ENCODE measurements at places on chromosomes 3 and 15. TPM values are rescaled to one million over a fixed set of nuclear protein-coding genes. Genes with fewer than 3 reads are reported as not detected.
A peak's percentile ranks its signal among the peaks of the same experiment; 100 is the strongest.

DNA sequence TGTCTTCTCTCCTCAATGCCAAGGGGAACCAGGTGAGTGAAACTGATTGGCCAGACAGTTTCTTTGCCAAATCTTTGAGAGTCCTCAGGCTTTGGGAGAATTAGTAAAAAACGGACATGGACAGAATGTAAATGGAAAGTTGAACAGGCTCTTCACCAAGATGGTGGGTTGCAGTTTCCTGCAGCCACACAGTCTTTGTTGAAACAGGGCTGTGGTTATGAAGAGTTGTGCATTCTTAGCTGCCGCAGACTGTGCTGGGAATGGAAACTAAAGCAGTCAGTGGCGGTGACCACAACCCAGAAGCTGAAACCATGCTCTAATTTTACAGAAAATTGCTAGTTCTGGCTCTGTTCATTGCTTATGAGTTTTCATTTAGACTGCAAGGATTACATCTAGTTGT lies 42.1 kb upstream of the TASOR start:
- DNase-seq: no peak

- peak; percentile 74 for DNase-seq
Observed at GRCh38 chr3:120559242-120560061, 36.7 kb upstream of the NDUFB4 start.

LRRIQ4 gene
- total RNA-seq: 0.29 TPM

CYP19A1 gene
- not detected for total RNA-seq

GRCh38 chr3:68817243-68817642 lies 115.1 kb downstream of the TAFA4 start:
- DNase-seq: no peak

TRH gene
- 1.7 TPM for total RNA-seq

GRCh38 chr3:9193633-9194195 lies 55.7 kb downstream of the SRGAP3 start:
- DNase-seq: no peak

- no peak for DNase-seq
Observed at GRCh38 chr3:171055336-171056178, 29.0 kb upstream of the SLC2A2 start.

DNA sequence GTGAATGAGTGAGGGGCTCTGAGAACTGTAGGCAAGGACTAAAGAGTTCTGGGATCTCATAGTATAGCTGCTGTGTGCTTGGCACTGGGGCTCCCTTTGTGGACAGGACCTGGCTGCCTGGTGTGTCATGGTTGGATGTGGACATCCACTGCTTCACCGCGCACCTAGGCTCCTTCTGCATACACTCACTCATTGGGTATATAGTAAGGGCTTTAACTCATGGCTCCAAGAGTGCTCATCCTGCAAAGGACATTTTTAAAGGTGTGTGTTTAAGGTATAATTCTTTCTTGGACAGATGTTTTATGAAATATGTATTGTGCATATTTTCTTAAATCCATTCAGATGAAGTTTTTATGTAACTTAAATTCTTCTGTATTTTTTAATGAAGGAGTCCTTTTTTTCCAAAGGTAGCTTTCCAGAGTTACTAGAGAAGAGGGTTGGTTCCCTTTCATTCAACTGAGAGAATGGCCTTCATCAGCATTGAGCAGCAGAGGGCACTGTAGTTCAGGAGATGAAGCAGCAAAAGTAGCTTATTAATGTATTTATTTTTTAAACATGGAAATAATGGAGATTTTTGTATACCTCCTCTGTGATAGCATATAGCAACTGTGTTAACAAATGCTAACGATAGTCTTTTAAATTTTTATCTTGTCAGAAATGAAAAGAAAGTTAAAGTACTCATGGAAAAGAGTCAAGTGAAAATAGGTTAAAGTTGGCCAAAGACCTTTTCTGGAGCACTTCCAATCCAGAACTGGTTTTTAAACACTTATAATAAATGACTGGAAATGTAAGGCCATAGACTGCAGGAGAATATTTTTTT lies 25.2 kb downstream of the OXNAD1 start:
- peak; percentile 51 for DNase-seq

DNA sequence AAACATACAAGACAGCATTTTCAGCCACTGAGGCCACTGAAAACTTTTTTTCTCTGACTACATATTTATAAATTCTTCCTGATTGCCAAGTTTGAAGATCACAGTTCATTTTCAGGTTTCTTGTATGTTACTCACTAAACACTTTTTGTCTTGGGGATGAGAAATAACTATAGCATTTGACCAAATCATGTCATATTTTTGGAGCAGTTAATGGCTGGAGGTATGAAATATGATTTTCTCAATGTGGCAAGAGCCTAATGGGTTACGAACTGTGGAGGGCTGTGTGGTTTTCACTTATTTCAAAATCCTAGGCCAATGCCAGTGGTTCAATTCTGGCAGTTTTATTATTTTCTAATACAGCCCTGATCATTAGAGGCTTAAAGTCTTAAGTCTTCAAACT lies 64.4 kb downstream of the USP13 start:
- DNase-seq: no peak

DNAH12 gene
- total RNA-seq: 0.22 TPM

- no peak for DNase-seq
Observed at GRCh38 chr3:50278123-50278879, 586 bp upstream of the LSMEM2 start.

DNA sequence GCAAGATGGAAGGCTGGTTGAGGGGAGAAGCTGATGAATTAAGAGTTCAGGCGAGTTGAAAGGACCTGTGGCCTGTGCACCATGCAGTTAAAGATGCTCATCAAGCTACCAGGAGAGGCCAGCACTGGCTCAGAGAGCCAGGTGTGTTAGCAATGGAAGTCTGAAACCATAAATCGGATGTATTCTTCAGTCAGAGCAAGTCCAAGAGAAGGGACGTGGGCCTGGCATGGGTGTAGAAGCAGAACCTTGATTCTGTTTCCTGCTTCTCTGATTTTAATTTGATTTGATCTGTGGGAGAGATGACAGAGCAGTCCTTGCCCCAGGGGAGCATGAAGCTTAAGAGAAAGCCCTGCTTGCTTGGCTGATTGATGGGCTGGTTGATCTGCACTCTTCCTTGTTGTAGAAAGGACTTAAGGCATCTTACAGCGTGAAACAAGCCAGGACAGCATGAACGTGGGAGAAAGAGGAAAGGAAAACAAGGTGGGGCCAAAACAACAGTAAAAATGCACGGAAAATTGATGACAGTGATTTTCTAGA lies 10.9 kb downstream of the TM6SF1 start:
- DNase-seq: no peak

GRCh38 chr3:150270883-150271590 lies 137.1 kb upstream of the TSC22D2 start:
- DNase-seq: no peak

NIPA2 gene
- 121 TPM for total RNA-seq

TMEM266 gene
- total RNA-seq: 1.3 TPM

- no peak for DNase-seq
Observed at GRCh38 chr15:95298729-95299128, 1031.8 kb upstream of the NR2F2 start.

DNA sequence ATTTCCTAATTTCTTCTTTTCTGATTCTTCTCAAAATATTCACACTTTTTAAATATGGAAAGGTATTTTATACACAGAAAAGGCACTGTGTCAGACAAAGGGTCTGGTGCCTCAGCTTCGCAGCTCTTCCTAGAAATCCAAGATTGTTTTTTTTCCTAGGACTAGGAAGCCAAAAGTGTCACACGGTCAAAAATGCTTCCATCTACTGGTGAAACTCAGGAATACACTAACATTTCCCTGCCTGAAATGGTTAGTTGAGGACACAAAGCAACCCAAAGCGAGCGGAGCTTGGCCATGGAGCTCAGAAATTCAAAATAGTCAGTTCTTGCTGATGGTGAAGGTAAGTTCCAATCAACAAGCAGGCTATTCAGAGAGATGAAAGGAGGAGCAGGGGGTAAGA lies 426.5 kb upstream of the RASGRP1 start:
- no peak for DNase-seq

ISLR2 gene
- total RNA-seq: 21.1 TPM

DNA sequence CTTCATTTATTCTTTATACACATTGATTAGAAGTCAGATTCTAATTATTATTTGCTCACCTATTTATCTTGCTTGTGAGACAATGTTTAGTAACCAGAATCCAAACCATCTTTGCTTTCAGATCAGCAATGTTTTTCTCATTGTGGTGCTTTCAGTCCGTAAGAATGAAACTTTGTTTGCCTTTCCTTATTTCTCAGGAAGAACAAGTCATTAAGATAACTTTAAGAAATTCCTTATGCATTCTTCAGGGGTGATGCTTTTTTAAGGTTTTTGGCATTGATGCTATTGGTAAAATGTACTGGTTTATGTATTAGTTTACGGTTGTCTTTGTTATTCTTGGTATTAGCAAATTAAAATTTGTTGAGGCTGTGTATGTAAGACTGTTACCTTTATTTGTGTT lies 120.8 kb upstream of the POU1F1 start:
- no peak for DNase-seq

Data from glutamatergic neuron (in vitro differentiated cells).